ENCODE measurements at places on chromosomes 3 and 15. TPM values are rescaled to one million over a fixed set of nuclear protein-coding genes. Genes with fewer than 3 reads are reported as not detected.

Gene SERP1
- 114 TPM for polyA plus RNA-seq

DNA sequence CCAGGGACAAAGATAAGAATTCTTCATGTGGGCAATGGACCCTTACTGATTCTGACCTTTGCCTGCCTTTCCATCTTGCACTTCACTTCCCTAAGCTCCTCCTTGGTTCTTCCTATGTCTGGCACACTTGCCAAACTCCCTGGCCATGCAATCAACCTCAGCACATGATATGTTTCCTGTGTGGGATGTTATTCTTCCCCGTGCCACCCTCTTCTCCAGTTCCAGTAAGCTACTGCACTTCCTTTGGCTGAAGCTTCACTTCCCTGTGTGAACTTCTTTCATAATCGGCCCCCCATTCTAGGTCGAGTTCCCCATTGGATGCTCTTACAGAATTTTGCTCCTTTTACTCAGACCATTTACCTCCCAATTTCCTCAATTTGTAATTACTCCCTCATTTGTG, 10.7 kb upstream of the TASOR start:
- no peak for DNase-seq

DNA sequence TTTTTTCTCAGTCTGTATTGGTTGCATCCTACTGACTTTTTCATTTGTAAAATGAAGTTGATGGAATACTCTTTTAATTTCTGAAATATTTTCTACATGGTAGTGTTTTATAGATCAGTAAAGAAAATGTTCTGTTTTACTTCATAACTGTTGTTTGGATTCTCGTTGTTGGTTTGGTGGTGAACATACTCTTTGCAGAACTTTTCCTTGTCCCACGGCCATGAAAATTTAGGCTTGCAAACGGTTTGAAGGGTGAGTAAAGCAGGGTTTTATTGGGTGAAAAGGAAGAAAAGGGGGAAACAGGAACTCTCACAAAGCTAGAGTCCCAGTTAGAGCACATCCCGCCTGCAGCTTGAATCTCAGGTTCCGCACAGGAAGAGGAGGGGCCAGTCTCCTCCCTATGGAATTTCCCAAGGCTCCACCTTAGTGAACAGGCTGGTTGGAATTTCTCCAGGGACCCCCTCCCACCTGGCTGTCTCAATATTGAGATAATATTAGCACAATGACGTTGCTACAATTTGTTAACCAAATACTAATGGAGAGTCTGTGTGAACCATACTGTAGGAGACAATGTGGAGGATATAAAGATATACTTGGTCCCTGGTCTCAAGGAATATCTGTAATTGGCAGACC, 5.6 kb downstream of the PDCD6IP start:
- DNase-seq = no peak

Gene SUCLG2
- 54.2 TPM for polyA plus RNA-seq

GRCh38 chr15:94843060-94843459, 611.7 kb downstream of the MCTP2 start:
- no peak for DNase-seq

DNA sequence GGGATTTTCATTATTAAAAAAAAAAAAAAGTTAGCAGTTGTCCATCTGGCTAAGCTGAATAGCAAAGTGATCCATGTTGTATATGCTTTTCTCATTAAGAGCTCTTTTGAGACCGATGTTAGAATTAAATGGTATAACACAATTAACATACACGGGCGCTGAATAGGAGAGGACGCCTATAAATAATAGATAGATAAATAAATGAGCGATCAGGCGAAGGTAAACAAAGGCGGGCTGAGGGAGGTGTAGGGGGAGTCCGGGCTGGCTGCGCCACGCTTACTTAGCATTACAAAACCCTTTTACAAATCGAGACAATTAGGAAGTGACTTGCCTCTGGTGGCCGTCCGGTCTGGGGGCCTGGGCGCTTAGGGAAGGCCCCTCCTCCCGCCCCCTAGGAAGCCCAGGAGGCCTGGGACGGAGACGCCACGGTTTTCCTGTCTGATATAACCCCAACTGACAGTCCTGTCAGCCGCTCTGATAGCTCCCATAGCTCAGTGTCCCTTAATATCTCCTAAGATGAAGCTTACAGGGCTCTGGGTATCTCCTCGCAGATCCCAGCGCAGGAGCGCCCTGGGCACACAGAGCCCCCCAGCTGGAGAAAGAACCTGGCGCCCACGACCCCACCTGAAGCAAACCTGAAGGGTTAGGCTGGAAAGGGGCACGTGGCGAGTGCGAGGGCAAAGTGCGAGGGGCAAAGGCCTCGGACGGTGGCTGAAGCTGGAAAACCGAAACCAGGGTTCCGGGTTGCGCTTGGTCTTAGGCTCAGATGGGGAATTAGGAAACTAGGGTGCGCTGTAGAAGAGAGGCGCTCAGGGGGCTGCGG, 3.6 kb downstream of the SOX14 start:
- DNase-seq = no peak
